ENCODE measurements at places on chromosomes 2 and 18. TPM values are rescaled to one million over a fixed set of nuclear protein-coding genes. Genes with fewer than 3 reads are reported as not detected.

SP100 gene
- total RNA-seq = 48.7 TPM

SKA1 gene
- total RNA-seq = 3.7 TPM

GPR45 gene
- not detected for total RNA-seq

SP5 gene
- total RNA-seq = not detected

SCYGR4 gene
- not detected for total RNA-seq

ITGB6 gene
- total RNA-seq = 15.0 TPM

ASXL3 gene
- total RNA-seq = 2.2 TPM

DCDC2C gene
- not detected for total RNA-seq

LOXL3 gene
- total RNA-seq = 18.6 TPM

SCN3A gene
- not detected for total RNA-seq

POTEI gene
- total RNA-seq = not detected

ZSWIM2 gene
- not detected for total RNA-seq

DUSP11 gene
- 29.0 TPM for total RNA-seq

NYAP2 gene
- total RNA-seq = under 0.01 TPM

TANK gene
- total RNA-seq = 44.7 TPM

ABCB11 gene
- total RNA-seq = not detected

LMAN2L gene
- total RNA-seq = 22.0 TPM

C2orf78 gene
- total RNA-seq = not detected

ACADL gene
- total RNA-seq = not detected

LIMS3 gene
- 0.48 TPM for total RNA-seq

PPP1R1C gene
- total RNA-seq = 0.96 TPM

BMP10 gene
- total RNA-seq = not detected

FECH gene
- 31.2 TPM for total RNA-seq

DUSP28 gene
- 4.0 TPM for total RNA-seq

TTC32 gene
- total RNA-seq = 7.4 TPM

TUBA3E gene
- not detected for total RNA-seq

FBXO41 gene
- 2.5 TPM for total RNA-seq

HMSD gene
- total RNA-seq = 0.78 TPM

COL6A3 gene
- 2,045 TPM for total RNA-seq

SERPINB4 gene
- 0.64 TPM for total RNA-seq

NGEF gene
- total RNA-seq = 3.0 TPM

HOXD3 gene
- total RNA-seq = not detected

TXNDC2 gene
- 0.64 TPM for total RNA-seq

IL36RN gene
- total RNA-seq = not detected

COL5A2 gene
- 529 TPM for total RNA-seq

NFE2L2 gene
- 57.9 TPM for total RNA-seq

GPAT2 gene
- total RNA-seq = 4.9 TPM

FTCDNL1 gene
- not detected for total RNA-seq

CELF4 gene
- not detected for total RNA-seq

MGAT4A gene
- total RNA-seq = 0.56 TPM

LRRFIP1 gene
- 18.6 TPM for total RNA-seq
